Activated T-cell treated with anti-CD3 and anti-CD28 coated beads, Interleukin-2, amount 50 U/mL, for 24 hours (primary cell): ENCODE measurements at places on chromosomes 4 and X.
A peak's percentile ranks its signal among the peaks of the same experiment; 100 is the strongest.

GRCh38 chr4:17347445-17347844, 164.4 kb downstream of the QDPR start:
- peak; percentile 34 for DNase-seq

GRCh38 chr4:118381902-118382301, 29.1 kb upstream of the PRSS12 start:
- DNase-seq, result no peak

GRCh38 chrX:97636473-97637140, 752.9 kb downstream of the RPA4 start:
- DNase-seq, result no peak

GRCh38 chrX:68498508-68499379, at the start of gene YIPF6:
Gene YIPF6, plus strand, starts transcription at chrX:68499051. Its CDS starts 16 bp downstream, at chrX:68499067.
- DNase-seq, result peak; percentile 78

- DNase-seq, result no peak
Measured at GRCh38 chr4:123488916-123489315, 92.3 kb downstream of the SPRY1 start.

GRCh38 chrX:30943984-30944383, 54.9 kb upstream of the TAB3 start:
- DNase-seq, result no peak

GRCh38 chr4:182415116-182415515, 171.9 kb downstream of the TENM3 start:
- no peak for DNase-seq

- no peak for DNase-seq
Measured at GRCh38 chr4:108210989-108211835, 42.5 kb upstream of the LEF1 start.
